GM03348 (cell line): ENCODE measurements at places on chromosomes 4 and X.

- DNase-seq, result no peak
Observed at GRCh38 chr4:180852738-180853137, 1390.5 kb upstream of the TENM3 start.

GRCh38 chrX:35858906-35859305, 60.6 kb upstream of the CFAP47 start:
- no peak for DNase-seq

- peak; percentile 97 for DNase-seq
Observed at GRCh38 chrX:130401415-130402207, at the start of gene RBMX2. Gene RBMX2, plus strand, starts transcription at chrX:130401987. Its CDS starts 46 bp downstream, at chrX:130402033.

DNA sequence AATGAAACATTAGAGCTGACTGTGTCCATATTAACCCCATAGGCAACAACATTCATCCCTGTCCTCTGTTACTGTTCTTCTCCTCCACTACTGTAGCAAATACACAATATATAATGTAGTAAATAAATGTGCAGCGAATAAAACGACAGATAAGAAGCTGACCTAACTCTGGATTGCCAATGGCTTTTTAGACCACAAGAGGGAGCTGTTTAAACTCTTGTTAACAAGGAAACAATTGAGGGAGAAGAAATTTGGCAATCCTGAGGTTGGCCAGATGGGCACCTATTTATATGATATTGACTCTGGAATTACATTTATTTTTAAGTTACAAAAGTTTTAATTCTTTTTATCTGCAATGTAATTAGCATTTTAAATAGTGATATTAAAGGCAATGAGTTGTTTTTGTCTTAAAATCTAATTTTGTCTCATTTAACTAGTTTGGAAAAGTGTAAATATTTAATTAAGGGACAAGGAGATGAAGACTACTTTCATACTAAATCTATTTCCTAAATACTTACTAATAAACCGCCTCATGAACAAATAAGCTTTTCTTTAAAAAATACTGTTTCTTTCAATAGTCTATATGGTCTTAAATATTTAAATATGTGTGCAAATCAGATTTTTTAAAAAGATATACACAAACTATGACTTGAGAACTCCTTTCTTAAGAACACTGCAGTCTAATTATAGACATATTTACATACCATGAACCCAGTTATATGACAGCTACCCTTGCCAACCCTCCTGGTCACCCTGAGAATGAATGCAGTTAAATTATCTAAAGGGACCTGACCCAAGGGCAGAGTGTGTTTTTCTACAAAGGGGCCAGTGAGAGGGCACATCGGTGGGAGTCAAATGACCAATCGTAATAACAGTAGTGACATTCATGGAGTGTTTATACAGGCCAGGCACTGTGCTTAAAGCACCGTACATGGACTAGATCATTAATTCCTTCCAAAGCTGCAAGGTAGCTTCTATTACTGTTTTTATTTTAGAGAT, 52.9 kb upstream of the HPF1 start:
- DNase-seq, result peak; percentile 84

DNA sequence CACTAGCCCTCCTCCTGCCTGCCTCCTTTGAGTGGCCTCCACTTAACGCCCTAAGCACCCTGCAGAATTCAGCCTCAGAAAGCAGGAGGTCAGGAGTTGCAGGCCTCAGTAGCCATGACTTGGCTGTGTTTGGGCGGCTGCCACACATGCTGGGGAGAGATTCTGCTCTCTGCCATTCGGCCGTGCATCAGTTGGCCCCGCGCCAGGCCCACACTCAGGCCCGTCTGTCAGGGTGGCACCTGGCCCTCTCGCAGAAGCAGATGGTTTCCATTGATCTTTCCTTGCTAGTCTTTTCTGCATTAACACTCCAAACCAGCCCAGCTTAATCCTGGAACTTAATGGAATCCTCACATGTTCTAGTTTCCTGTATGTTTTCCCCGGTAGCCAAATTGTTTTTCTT, 30.7 kb upstream of the ATP6AP2 start:
- DNase-seq, result no peak

DNA sequence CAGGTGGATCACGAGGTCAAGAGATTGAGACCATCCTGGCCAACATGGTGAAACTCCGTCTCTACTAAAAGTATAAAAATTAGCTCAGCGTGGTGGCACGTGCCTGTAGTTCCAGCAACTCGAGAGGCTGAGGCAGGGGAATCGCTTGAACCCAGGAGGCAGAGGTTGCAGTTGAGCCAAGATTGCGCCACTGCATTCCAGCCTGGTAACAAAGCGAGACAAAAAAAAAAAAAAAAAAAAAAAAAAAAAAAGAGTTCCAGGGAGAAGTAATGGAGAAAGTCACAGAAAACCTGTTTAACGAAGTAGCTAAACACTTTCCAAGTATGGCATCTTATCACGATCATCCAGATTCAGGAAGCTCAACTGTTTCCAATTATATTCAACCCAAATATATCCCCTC, 10.9 kb downstream of the KLHL4 start:
- no peak for DNase-seq

- no peak for DNase-seq
Observed at GRCh38 chr4:78165758-78166157, 108.6 kb downstream of the FRAS1 start.
